ENCODE measurements at places on chromosomes 11 and 22.

DNA sequence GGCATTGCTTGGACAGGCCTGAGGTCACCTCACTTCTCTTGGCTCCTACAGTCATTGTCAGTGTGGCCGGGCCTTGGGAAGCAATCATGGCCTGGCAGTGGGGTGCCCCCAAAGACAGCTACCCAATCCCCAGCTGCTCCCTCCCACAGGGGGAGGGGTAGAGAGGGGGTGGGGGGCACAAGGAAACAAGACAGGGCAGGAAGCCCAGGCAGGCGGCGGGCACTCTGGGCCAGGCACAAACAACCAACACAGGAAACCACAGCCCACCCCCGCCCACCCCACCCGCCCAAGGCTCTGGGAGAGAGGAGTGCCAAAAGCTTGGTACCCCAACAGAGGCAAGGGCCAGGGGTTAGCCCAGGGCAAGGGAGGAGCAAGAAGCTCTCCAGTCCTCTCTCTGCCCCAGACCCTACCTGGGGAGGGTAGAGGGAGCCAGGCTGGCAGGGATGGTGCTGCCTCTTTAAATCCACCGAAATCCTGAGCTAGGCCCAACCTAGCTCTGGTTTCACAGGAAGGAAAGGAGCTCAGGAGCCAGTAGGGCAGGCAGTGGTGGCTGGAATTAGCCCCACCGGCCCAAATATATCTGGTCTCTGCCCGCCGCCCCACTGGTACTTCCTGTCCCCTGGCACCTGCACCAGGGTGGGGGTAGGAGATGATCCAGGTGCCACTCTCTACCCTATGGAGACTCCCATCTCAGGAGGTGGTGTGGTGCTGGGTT is 12.2 kb downstream of the BCL9L start:
- no peak for DNase-seq

DNA sequence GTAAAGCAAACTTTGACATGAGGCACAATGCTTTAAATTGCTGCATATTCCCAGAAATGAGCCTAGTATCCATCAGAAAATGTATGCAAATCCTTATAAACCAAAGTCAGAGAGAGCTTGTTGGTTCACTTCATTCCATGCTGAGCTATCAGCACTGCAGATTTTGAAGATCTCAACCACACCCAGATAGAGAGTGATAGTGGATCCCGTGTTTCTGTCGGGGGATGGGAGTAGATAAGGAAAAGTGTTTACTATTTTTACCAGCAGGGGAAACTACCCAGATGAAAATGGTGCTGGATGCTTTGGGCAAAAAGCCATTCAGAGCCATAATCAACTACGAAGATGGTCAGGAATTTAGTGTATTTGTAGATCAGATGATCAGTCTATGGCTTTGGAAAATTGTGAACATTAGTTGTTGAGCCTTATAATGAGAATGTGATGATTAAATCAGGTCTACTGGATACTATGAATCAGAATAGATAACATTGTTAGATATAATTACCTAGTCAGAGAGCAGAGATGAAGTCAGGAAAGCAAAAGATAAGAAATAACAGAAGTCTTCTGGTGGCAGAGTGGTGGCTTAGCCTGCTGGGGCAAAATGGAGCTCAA is 10.8 kb downstream of the OR51B6 start:
- DNase-seq, result no peak

DNA sequence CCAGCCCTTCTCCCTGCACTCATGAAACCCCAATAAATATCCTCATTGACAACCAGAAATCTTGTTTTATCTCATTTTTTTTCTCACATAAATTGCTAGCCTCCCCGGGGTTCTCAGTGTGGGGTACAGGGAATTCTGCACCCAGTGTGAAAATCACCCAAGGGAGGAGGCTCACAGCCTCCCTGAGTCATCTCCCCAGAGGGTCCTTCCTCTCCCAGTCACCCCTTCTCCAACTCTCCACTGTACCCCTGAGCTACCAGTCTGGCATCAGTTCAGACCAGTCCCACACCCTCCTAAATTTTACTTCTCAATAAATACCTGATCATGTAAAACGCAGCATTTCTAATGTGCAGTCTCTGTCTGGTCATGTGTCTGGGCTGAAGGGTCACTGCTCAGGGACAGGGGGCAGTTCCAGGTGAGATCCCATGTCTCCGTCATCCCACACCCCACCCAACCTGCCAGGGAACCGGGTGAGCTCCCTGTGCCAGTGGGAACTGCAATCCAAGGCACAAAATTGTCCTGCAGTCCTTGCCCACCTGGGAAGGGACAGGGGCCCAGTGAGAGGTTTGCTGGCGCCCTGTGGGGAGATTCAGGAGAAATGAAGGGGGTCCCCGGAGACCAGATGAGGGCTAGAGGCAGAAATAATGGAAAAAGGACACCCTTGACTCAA is 8.3 kb downstream of the IGLL5 start:
- DNase-seq, result no peak

DNA sequence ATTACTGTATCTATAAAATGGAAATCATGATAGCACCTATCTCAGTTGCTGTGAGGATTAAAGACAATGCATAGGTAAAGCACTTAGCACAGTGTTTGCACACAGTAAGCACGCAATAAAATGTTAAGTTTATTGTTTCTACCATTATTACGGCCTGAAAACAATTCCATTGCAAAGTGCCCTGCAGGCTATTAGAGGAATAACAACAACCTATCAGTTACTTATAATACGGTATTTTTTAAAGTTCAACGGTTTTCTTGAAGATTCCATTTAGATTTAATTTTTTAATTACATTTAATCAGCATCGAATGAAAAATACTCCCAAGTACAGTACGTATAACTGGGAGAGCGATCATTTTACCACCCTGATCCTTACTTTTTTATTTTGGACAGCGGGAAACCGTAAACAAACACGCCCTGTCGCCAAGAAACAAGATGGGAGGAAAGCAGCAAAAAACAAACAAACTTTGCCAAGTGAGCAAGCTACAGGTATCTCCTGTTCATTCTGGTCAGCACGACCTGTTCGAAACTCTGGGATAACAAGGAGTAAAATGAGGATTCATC is 893 bp downstream of the SLC36A4 start:
- no peak for DNase-seq

DNA sequence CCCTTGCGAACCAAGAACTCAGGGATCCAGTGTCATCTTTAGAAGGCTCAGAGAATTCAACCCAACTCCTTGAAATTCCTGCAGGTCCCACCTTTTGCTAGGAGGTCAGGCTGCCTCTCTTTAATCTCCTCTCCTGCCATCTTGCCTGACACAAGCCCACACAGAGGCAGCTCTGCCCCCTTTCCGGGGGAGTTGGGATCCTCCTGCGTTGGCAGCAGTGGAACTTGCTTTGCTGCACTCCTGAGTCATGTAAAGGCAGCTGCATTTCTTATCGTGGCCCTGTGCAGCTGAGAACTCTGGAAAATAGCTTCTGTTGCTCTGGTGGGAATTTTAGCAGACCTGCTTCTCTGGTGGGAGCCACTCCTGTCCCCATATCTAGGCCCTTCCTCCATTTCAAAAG is 142.3 kb upstream of the TBCEL start:
- DNase-seq, result no peak

DNA sequence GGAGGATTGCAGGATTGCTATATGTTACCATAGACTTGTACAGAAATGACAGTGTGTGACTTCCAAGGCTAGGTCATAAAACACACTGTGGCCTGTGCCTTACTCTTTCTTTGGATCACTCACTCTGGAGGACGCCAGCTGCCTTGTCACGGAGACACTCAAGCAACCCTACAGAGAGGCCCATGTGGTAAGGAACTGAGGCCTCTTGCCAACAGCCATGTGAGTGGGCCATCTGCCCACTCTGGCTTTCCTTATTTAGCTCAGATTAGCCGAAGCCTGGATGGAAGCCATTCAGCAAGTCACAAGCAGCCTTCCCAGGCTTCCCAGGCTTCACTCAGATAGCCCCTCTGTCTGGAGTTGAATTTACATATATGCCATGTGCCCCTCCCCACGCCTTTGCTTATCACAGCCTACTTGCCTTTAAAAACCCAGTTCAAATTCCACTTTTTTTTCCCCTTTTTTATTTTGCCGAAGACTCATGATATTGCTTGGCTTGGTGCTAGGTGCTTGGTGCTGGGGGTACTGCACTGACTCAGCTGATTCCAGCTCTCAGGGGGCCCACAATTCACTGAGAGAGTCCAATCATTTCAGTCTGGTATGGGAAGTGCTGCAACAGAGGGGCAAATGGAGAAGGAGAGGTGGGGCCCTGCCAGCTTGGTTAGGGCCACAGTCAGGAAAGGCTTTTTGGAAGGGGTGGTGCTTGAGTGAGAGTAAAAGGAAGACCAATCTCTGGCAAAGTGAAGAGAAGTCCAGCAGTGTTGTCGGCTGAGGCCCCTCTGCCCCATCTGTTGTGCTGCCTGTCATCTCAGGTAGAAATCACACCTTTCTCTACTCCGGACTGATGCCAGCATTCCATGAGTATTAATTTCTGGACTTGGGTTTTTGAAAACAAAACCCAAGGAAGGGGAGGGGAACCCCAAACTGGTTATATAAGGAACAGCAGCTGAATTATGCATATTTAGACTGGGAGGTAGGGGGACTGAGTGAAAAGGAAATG is 14.5 kb upstream of the P4HA3 start:
- DNase-seq, result no peak

DNA sequence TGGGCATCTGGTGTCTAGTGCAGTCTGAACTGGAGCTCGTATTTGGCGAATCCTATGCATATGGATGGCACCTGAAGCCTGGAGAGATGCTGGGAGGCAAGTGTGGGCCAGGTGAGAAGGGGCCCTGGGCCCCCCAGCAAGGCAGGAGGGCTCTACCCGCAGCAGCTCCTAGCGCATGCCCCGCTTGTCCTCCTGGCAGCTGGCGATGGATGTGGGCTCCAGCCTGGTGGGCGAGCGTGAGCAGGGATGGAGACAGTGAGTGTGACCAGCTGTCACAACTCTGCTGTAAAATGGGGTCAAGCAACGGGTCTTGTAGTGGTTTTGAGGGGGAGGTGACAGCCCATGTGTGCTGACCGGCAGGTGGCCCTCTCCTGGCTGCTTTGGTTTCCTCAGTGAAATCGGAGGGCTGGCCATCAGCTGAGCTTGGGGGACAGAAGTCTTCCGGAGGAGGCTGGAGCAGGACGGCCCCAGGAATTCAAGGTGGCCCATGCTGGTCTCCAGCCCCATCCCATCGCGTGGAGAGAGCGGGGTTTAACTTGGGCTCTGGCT is 12.0 kb downstream of the FRMD8 start:
- no peak for DNase-seq

DNA sequence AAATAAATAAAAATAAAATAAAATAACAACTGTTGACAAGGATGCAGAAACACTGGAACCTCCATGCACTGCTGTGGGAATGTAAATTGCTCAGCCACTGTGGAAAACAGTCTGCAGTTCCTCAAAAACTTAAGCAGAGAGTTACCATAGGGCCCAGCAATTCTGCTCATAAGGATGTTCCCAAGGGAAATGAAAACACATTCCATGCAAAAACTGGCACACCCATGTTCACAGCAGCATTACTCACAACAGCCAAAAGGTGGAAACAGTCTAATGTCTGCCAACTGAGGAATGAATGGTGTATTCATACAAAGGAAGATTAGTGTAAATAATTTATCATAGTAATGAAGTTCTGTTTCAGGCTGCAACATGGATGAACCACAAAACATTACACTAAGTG is 3.2 kb upstream of the KRTAP5-10 start:
- DNase-seq, result no peak

DNA sequence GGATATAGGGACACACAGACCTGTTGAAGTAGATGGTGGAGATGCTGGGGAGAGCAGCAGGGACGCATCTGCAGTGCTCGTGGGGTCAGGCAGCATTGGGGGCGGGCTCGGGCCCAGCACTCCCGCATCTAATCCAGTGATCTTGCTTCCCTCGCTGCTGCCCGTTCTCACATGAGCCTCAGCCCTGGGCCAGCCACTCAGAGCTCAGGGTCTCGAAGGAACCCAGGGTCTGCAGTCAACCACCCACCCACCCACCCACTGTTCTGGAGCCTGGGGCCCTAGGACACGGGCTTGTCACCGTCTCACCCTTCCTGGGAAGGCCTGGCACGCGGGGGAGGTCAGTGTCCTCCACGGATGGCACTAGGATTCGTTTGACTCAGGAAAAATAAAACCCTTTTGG is 406.0 kb downstream of the TBC1D22A start:
- DNase-seq, result no peak

- DNase-seq, result no peak
These were observed at the start of gene SYT12 for GRCh38 chr11:67022961-67023956. Gene SYT12, plus strand, starts transcription at chr11:67023134. Its CDS starts 7,011 bp downstream, at chr11:67030145.

- DNase-seq, result no peak
These were observed 126.3 kb upstream of the TIMP3 start for GRCh38 chr22:32674925-32675825.

DNA sequence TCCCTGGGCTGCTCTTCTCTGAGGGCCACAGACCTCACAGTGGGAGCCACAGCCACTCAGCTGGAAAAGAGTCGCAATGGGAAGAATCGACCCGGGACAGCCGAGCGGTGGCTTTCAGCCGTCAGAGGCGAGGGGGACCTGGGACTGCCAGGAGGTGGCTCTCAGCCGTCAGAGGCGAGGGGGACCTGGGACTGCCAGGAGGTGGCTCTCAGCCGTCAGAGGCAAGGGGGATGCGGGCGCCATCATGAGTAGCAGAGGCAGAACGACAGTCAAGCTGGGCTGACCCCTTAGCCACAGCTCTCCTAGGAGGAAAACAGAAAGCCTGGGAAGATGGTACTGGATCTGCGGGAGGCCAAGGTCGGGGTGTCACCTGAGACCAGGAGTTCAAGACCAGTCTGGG is 14.9 kb upstream of the MUC2 start:
- no peak for DNase-seq

GRCh38 chr11:105211806-105212554 is 72.4 kb upstream of the CARD18 start:
- DNase-seq, result no peak

GRCh38 chr11:57778318-57779037 is 16.9 kb downstream of the CTNND1 start:
- DNase-seq, result no peak

DNA sequence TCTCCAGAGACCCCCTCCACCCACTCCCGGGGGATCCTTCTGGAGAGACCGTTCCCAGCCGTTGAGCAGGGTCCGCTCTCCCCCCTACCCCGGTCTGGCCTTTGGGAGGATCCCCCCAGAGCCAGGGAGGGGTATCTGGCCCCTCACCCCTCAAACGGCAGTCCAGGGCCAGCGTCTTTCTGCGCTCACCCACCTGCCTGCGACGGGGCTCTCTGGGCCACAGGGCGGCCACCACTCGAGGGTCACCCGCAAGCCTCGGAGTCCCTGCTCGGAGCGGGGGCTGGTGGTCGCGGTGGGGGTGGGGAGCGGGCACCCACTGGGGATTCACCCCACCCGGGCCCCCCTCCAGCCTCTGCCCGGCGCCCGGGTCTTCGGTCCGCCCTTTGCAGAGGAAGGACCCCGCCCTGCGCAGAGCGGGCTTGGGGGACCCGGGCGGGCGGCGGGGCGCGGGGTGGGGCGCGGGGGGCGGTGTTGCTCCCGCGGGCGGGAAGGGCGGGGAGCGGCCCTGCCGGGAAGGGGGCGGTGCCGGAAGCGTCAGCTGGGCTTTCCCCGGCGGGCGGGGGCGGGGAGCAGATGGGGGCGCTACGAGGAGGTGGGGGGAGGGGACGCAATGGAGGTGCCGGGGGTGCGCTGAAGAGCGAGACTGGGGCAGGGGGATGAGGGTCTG is 16.6 kb downstream of the CRELD2 start:
- peak; percentile 71 for DNase-seq

GRCh38 chr11:9662273-9662672 is 1.6 kb upstream of the SWAP70 start:
- no peak for DNase-seq

- no peak for DNase-seq
These were observed 80.3 kb upstream of the NECTIN1 start for GRCh38 chr11:119809346-119809745.

- no peak for DNase-seq
These were observed 27.9 kb upstream of the GRK3 start for GRCh38 chr22:25536589-25536988.
